ENCODE measurements at places on chromosomes 11 and 22.
A peak's percentile ranks its signal among the peaks of the same experiment; 100 is the strongest.

- no peak for DNase-seq
Measured at GRCh38 chr11:111570796-111571195, 30.3 kb downstream of the LAYN start.

GRCh38 chr11:27242591-27242990 lies 120.4 kb downstream of the CCDC34 start:
- DNase-seq = no peak

DNA sequence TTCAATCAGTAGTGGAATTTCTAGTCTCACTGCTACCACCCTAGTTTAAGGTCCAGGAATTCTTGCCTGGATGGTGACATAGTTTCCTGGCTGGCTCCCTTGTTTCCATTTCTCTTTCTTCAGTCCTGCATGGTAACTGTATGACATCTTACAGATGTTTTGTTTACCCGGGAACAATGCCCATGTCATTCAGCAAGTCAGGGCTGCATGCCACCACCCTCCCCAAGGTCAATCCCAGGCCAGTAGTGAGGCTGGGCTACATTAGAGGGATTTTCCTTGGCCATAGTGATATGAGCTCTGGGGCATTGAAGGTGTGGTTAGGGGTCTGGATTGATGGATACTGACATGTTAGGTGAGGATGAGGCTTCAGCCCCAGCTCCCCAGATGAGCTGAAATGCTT lies 114.9 kb upstream of the E2F8 start:
- no peak for DNase-seq

GRCh38 chr22:28955817-28956216 lies 72.4 kb downstream of the ZNRF3 start:
- no peak for DNase-seq

- DNase-seq = no peak
Measured at GRCh38 chr22:31326877-31327276, 19.3 kb downstream of the PATZ1 start.

DNA sequence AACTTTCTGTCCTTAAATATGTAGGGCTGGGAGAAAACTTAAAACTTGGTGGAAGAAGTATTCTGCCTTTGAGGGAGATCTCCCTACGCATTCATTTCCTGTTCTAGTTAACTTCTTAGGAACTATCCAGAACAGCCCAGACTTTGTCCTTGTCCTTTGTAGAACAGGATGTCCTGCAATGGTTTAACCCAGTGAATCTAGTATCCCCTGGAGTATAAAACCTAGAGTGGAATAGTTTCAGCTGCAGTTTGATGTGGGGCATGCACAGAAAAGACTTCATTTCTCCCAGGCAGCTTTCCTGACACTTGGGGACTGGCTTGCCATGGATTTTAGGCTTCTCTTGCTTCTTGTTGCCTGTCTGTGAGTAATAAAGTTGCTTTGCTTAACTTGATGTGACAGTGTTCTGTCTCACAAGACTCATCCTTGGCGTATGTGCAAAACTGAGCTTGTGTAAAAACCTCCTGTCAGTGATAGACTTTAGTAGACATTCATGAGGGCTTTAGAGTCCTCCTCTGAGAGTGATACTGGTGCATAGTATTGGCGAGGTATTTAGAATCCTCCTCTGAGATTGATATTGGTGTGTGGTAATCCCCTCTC lies 28.2 kb downstream of the ARHGAP42 start:
- DNase-seq = no peak

- DNase-seq = no peak
Measured at GRCh38 chr11:109140426-109140825, 281.6 kb upstream of the C11orf87 start.

GRCh38 chr11:84721561-84721961 lies 905.6 kb downstream of the DLG2 start:
- DNase-seq = no peak

- no peak for DNase-seq
Measured at GRCh38 chr11:70483077-70483861, 84.9 kb downstream of the CTTN start.

DNA sequence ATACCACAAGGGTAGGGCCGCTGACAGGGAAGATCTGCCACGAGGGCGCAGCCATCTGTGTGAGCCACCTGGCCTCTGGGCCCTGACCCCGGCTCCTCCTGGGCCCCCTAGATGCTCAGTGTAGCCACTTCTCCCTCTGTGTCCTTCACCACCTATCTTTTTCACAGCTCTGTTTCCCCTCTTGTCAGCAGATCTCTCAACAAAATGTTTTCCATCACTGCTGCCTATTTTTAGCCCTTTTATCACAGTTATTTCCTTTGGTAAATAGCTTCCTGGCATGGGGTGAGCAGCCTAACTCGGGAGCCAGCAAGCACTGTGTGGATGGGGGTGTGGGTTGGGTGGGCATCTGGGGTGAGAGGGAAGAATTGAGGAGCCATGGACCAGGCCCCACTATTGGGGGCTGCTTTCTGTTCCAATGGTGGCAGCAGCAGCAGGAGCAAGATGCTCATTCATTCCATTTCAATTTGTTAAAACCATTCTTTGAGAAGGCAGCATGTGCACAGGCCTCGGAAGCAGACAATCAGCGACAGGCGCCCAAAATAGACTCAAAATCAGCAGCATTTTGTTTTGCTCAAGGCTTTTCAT lies 135.2 kb upstream of the NAV2 start:
- DNase-seq = no peak

DNA sequence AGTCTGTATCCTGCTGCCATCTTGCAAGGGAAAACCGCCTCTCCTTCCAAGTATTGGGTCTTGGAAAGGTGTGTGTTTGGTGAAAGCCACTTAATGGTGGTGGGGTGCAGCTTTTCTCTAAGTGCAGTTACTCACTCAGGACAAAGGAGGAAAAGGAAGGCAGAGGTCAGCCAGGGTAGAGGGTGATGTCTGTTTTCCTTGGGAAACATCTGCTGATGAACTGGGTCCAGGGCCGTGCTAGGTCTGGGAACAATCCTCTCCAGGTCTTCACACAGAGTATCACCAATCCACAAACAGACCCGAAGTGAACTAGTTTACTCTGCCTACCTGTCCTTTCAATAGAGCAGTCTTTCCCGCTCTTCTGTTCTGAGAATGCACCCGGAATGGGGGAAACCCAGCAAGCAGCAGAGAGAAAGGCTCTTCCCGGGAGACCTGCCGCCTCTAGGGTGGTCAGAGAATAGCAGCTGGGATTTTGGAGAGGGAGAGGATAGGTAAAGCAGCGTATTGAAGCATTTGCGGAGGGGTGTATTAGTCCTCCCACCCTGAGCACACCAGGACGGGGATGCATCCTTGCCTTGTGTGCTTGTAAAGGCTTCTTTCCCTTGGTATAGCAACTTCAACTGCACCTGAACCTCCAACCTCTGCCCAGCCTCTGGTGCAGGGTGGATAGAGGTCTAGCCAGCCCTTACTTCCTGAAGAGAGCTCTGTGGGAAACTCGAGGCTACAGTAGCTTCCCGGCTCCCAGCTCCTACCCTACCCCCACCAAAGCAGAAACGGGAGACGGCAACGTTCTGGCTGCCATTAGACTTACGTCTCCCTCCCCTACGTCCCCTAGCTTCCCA lies 20.7 kb downstream of the LHFPL7 start:
- no peak for DNase-seq

- DNase-seq = no peak
Measured at GRCh38 chr11:121422675-121423074, 29.4 kb upstream of the SORL1 start.

GRCh38 chr11:126118806-126119205 lies 56.1 kb upstream of the CDON start:
- no peak for DNase-seq

GRCh38 chr11:108196901-108197300 lies 25.5 kb downstream of the NPAT start:
- DNase-seq = no peak

- no peak for DNase-seq
Measured at GRCh38 chr11:14927146-14927545, 35.1 kb upstream of the CYP2R1 start.

- no peak for DNase-seq
Measured at GRCh38 chr22:22022255-22022840, 39.8 kb upstream of the TOP3B start.

- no peak for DNase-seq
Measured at GRCh38 chr11:39363571-39363970, 2095.9 kb downstream of the LRRC4C start.

DNA sequence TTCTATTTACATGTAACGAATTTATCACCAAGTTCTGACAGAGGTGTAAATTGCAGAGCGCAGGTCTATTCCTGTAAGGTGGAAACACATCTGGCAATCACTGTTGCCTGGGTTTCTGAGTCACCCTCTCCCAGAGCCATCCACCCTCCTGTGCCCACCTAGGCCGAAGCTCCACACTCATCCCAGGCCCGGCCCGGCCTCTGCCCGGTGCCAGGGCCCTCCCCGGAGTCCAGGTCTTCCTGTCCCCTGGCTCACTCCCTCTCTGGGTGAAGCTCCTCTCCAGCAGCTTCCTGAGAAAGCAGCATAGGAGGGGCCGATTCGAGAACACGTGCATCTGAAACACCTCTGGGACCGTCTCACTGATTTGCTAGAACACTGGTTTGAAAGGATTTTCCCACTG lies 308.2 kb downstream of the SHANK2 start:
- DNase-seq = no peak

GRCh38 chr11:1150116-1150515 lies 7.6 kb upstream of the MUC5AC start:
- no peak for DNase-seq

DNA sequence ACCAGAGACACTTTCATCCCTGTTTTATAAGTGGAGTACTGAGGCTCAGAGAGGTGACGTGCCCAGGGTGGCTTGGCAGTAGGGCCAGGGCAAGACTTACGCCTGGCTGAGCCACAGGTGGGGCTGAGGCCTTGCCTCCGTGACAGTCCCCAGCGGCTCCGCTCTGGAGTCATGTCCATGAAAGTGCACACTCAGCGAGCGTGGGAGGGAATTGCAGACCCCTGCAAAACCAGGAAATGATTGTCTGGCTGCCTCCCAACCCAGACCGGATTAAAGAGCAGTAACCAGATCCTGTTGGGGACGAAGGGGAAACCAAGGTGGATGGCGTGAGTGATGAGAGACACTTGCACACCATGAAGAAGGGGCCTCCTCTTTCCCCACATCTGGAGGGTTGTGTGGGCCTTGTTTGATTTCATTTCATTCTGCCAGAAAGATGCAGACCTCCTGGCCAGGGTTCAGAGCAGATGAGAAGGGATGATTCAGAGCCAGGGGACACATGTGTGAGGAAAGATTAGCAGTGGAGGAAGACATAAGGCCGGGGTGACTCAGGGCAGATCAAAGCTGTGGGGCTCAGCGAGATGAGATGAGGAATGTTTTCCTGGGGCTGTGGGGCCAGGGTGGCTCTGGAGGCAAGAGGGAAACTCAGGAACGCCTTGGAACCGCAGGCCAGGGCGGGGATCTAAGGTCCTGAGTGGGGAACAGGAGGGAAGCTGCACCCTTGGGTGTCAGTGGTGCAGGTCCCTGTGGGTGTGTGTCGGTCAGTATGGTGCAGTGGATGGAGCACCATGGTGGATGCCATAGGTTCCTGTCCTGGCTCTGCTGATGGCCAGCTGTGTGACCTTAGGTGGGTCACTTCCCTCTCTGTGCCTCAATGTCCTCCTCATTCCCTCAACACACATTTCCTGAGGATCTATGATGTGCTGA lies 29.9 kb upstream of the LRRC32 start:
- no peak for DNase-seq

DNA sequence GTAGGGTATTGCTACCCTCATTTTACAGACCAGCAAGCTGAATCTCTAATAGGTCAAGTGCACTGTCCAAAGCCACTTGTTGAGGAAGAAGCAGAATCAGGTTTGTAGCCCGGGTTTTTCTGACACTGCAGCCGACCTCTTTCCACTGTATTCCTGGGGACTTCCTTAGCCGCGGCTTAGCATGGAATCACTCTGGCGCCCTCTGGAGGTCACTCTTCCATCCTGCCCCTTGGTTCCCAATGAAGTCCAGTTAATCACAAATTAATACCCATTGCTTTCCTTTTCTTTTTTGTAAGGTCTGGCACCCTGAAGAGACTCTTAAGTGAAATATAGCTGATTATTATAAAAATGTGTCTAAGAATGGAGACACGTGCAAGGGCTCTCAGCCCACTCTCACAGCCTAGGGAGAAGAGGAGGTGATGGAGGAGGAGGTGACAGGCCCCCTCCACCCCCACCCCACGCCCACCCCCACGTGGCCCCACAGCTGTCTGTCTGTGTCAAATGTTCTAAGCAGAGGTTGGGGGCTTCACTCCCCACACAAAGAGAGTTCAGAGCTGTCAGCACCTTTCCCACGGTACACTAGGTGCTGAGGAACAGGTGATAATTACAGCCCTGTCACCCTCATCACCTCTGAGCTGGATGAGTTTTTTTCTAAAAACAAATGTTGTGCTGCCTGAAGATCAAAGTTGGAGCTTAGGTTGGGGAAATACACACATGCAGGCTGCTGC lies 57.7 kb upstream of the DRD2 start:
- peak; percentile 69 for DNase-seq

DNA sequence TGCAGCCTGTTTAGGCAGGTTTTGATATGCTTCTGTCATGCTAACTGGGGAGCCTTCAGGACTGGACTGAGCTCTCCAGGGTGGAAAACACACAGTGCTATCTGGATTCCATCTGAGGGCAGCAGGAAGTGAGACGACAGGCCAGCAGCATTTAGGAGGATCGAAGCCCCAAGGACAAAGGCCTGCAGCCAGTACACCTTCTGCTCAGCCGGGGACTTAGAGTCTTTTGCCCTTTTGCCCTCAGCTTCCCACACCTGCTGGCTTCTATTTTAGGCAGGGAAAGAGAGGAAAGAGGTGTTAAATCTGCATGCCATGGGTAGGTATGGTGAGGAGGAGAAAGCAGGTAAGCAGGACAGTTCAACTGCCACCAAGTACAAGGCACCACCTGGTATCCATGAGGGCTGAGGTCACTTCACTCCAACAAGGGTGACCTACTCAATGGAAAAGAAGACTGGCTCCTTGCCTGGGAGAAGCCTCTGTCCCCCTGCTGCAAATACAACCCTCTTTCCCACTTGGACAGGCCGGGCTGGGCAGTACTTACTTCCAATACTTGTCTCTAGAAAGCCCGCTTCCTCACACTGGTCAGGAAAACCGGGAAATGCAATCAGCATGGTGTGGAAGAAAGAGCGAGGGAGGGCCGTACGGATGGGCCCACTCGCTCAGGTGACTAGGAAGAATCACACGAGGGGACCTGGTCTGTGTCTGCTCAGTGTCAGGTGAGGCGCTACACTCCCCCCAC lies 12.3 kb downstream of the LARGE2 start:
- DNase-seq = no peak

- no peak for DNase-seq
Measured at GRCh38 chr11:45109400-45109799, 37.0 kb upstream of the PRDM11 start.

DNA sequence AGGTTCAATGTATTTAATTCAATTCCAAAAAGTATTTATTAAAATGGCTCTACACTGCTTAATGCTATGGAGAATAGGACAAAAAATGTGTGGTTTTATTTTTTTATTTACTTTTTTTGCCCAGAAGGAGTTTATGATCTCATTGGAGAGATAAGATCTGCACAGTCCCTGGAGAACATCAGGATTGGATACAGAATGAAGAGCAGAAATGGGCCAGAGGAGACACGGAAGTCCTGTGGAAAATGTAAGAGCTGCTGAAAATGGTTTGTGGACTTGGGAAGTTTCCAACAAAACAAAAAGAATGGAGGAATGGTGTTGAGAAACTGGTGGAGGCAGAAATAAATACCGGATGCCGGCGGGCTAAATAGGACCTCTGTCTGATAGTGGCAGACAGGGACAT lies 554.6 kb downstream of the OPCML start:
- DNase-seq = no peak

GRCh38 chr11:78171951-78172350 lies 16.5 kb downstream of the KCTD21 start:
- DNase-seq = no peak

- no peak for DNase-seq
Measured at GRCh38 chr11:22603933-22604332, 21.7 kb downstream of the FANCF start.

GRCh38 chr11:109037856-109038780 lies 373.2 kb downstream of the DDX10 start:
- DNase-seq = no peak

- no peak for DNase-seq
Measured at GRCh38 chr11:102950622-102951081, 4.9 kb downstream of the MMP13 start.
